ENCODE measurements at places on chromosomes 16 and 17.

DNA sequence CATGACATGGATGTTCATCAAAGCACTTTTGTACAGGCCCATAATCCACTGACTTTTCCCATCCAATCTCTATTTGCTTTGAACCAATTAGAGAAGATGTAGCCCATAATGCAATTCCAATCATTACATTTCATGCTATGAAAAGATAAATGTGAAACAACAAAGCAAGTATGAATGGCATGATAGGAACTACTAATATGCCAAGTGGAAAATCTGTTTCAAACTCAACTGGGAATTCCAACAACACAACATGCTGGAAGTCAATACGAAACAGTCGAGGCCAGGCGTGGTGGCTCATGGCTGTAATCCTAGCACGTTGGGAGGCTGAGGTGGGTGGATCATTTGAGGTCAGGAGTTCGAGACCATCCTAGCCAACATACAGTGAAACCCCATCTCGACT is 39.6 kb upstream of the TMEM97 start:
- no peak for DNase-seq

GRCh38 chr17:64538508-64539130 is 31.8 kb downstream of the CEP95 start:
- no peak for DNase-seq

GRCh38 chr16:10617662-10618420 is 37.4 kb upstream of the EMP2 start:
- no peak for DNase-seq

DNA sequence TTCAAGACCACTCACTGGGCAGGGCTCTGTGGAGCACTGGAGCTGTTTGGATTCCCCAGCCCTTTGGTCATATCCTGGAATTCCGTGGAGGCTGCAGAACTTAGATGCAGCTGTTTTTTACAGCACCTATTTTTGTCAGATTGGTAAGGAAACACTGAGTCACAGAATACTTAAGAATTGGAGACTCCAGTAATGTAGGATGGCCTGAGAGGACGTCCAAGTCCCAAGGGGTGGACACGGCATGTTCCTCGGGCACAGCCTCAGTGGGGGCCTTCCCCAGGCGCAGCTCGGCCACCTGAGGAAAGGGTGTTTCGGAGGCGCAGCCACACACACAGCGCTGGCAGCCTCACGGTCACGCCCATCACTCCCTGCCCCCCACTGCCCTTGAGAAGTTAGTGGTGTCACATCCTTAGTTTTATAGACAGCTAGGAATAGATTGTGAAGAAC is 14.8 kb downstream of the PLD6 start:
- no peak for DNase-seq

GRCh38 chr17:14471052-14471451 is 170.2 kb downstream of the HS3ST3B1 start:
- DNase-seq = no peak

GRCh38 chr17:17019891-17020456 is 22.3 kb upstream of the MPRIP start:
- no peak for DNase-seq

GRCh38 chr17:15490634-15491261 is 23.3 kb upstream of the CDRT4 start:
- DNase-seq = peak; percentile 17

GRCh38 chr17:47705536-47706530 is 11.9 kb downstream of the TBKBP1 start:
- peak; percentile 56 for DNase-seq

DNA sequence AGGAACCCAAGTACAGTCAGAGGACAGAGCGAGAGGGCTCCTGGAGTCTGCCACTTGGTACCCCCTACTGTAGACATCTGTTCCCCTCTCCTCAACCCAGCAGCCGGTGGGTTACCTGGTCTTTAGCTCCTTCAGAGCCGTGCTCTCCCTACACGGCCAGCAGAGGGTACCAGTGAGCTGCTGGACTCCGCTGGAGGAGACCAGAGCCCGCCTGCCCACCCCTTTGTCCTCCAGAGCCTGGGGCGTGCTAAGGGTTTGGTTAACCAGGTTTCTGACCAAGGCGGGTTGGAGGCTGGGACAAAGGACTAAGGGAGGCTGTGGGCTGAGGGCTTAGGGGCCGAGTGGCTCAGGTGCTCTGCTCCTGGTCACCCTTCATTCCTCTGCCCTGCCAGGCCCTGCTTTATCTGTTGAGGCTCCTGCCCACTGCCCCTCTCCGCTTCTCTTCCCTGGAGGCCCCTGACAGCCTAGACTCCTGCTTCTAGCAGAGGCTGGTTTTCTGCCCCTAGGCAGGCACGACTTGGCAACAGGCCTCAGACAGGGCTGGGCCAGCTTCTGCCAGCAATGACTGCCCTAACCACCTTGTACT is 2.7 kb upstream of the HSD11B2 start:
- DNase-seq = no peak

DNA sequence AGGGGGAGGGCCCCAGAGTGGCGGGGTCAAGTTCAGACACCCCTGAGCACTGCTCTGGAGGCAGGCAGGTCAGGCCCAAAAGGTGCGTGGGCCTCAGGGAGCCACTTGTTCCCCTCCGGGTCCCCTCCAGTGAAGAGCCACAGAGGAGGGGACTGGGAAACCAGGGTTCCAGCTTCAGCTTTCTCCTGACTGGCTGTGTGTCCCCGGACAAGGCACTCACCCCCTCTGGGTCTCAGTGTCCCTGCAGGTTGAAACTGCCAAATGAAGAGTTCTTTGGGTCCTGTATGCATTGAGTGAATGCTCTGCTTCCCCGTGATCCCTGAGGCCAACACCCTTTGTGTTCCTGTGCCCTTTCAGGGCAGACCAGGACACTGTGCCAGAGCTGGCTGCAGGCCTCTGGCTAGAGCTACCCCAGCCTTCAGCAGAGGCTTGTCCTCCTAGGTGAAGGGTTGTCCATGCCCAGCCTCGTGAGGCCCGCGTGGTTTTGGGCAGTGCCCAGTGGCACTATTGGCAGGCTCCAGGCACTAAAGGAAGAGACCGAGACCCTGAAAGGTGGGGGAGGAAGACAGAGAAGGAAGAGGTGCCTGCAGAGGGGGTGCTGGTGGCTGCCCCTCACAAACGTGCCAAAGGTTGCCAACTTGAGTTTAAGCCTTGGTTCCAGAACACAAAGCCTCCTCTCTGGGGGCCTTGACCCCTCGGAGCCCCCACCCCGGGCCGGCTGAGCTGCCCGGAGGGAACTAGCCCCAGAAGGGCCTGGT is 13.3 kb upstream of the WNT3 start:
- DNase-seq = no peak

DNA sequence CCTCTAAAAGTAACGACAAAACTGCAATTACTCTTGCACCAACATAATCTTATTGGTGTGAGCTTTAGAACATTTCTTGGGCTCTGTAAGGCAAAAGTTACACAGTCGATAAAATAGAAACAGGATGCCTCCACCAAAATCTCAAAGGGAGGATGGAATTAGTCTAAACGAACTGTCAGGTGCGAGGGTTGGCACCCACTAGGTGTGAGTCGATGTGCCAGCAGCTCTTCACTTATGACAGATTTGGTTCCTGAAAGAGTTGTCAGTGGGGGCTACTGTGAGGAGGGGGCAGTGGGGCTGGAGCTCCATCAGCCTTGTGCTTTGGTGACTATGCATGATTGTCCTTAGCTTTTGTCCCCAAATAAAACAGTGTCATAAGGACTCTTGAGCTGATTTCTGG is 422.9 kb downstream of the TMEM114 start:
- no peak for DNase-seq

- DNase-seq = no peak
Observed at GRCh38 chr17:61064087-61064951, 335.3 kb upstream of the TBX2 start.

GRCh38 chr16:89599451-89599858 is 14.0 kb upstream of the DPEP1 start:
- DNase-seq = no peak

- no peak for DNase-seq
Observed at GRCh38 chr17:57570724-57571344, 174.3 kb downstream of the CCDC182 start.

All from stimulated activated CD4-positive, alpha-beta T cell treated with anti-CD3 and anti-CD28 coated beads, Interleukin-12 subunit alpha, Interleukin-12 subunit beta, amount 100 ng/mL, for 24 hours (primary cell).